Glomerular endothelial cell (primary cell): ENCODE measurements at places on chromosomes 12 and 14.

- no peak for DNase-seq
These were observed 88.4 kb downstream of the POLR3B start for GRCh38 chr12:106445959-106446358.

- peak; percentile 5 for DNase-seq
These were observed 162.8 kb downstream of the SNAPC1 start for GRCh38 chr14:61925043-61925442.

- no peak for DNase-seq
These were observed 51.9 kb downstream of the SUSD6 start for GRCh38 chr14:69663300-69663643.

GRCh38 chr14:30275604-30276003, 283.4 kb upstream of the G2E3 start:
- no peak for DNase-seq

DNA sequence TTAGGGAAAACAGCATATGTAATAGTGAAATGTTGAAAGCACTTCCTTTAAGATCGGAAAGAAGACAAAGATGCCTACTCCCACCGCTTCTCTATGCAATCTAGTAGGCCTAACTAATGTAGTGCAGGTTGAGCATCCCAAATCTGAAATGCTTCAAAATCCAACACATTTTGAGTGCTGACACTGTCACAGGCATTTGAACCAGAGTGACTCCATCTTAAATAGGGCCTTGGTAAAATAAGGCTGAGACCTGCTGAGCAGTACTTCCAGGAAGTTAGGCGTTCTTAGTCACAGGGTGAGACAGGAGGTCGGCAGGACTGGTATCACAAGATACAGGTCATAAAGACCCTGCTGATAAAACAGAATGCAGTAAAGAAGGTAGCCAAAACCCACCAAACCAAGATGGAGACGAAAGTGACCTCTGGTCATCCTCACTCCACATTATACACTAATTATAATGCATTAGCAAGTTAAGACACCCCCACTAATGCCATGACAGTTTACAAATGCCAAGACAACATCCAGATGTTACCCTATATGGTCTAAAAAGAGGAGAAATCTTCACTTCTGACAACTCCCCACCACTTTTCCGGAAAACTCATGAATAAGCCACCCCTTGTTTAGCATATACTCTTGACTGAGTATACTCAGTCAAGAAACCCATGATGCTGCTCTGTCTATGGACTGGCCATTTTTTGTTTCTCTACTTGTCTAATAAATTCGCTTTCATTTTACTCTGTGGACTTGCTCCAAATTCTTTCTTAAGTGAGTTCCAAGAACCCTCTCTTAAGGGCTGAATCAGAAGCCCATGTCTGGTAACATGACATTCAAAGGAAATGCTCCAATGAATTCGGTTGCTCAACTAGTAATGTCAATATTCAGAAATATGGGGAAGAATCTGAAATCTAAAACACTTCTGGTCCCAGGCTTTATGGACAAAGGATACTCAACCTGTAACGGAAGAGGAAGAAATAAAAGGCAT, 47.1 kb upstream of the MTERF2 start:
- no peak for DNase-seq
